Non-pigmented ciliary epithelial cell (primary cell): ENCODE measurements at places on chromosomes 4 and X.

DNA sequence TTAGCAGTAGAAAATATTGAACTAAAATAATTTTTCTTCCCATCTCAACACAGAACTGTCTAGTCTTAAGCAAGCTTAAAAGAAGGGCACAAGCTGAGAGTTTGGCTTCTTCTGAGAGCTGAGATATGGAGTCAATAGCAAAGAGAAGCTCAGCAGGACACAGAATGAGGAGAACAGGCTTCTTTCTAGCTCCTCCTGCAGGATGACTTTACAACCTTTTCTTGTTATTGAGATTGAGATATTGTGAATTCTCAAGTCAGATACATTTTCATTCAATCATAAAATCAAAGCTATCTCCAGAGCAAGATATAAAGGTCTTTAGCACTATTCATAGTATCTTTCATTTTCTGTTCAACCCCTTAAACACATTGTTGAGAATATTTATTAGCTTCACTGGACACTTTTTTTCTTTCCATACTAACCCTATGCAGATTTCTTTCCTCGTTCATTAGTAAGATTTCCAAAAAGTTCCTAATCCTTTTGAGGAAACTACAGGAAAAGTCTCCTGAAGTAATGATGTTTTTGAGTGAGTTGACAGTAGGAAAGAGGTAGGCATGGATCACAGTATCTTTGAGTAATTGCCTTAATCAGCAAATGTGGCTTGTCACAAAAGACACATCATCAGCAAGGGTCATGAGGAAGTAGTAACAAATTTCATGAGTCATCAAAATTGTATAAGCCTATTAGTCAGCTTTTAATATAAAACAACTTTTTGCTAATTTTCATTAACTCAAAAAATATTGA is 17.8 kb upstream of the CXCL3 start:
- DNase-seq, result no peak

- no peak for DNase-seq
These were observed 9.1 kb downstream of the NSG1 start for GRCh38 chr4:4395849-4396627.

DNA sequence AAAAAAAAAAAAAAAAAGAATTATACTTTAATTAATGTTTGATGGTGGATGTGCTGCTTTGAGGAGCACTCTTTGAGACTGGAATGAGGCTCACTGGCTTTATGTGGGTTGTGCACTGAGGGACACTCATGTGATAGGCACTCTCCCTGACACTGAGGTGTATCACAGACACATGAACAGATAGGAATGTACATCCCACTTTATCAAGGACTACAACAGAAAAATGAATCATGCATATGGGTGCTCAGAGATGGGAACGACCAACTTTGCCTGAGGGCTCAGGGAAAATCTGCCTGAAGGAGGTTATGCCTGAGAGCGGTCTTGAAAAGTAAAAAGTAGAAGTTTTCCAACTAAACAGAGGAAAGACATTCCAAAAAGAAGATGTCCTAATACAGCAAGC is 97.7 kb upstream of the RBPJ start:
- DNase-seq, result peak; percentile 48

- DNase-seq, result no peak
These were observed 57.0 kb upstream of the SPP1 start for GRCh38 chr4:87918314-87919058.

- DNase-seq, result no peak
These were observed 290.6 kb upstream of the GRID2 start for GRCh38 chr4:92012899-92013867.
